ENCODE measurements at places on chromosomes 1 and 21.

DNA sequence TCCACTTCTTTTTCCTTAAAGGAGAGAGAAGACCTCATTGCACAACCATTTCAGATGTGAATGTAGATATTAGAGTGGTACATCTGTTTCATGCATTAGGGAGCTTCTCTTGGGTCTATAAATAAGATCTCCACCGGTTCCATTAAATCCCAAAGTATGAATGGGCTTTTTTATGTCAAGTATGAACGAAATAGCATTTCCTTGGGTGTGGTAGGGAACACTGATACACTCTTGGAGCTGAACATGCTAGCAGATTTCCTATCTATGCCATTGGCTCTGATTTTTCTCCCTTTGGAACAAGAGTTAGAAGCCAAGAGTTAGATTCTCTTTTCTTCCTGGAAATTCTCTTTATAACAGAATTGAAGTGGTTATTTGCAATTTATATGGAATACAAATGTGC lies 245.6 kb upstream of the ADAMTS5 start:
- no peak for DNase-seq

DNA sequence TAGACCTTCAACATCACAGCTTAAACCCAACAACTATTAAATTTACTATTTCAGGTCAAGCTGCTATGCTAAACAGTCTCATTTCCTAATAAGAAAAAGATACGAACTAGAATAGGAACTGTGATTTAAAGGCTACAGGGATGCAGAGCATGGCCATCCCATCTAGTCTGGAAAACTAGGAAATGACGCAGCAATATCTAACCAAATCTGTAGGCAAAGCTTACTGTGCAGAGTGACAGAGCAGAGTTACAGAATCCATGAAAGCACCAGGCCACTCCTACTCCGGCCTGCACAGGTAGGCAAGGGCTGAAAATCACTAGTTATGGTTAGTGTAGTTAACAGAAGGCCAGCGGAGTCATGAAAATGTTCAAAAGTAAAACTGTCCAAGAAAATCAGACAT lies 2.1 kb downstream of the HLCS start:
- no peak for DNase-seq

DNA sequence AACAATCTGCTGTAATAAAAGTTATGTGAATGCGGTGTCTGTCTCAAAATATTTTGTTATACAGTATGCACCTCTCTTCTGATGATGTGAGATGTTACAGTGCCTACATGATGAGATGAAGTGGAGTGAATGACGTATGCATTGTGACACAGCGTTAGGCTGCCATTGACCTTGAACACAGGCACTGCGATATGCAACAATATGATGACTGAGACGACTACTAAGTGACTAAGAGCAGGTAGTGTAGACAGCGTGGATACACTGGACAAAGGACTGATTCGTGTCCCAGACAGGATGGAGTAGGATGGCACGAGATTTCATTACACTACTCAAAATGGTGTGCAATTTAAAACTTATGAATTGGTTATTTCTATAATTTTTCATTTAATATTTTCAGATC lies 8.4 kb downstream of the SGIP1 start:
- DNase-seq: no peak

DNA sequence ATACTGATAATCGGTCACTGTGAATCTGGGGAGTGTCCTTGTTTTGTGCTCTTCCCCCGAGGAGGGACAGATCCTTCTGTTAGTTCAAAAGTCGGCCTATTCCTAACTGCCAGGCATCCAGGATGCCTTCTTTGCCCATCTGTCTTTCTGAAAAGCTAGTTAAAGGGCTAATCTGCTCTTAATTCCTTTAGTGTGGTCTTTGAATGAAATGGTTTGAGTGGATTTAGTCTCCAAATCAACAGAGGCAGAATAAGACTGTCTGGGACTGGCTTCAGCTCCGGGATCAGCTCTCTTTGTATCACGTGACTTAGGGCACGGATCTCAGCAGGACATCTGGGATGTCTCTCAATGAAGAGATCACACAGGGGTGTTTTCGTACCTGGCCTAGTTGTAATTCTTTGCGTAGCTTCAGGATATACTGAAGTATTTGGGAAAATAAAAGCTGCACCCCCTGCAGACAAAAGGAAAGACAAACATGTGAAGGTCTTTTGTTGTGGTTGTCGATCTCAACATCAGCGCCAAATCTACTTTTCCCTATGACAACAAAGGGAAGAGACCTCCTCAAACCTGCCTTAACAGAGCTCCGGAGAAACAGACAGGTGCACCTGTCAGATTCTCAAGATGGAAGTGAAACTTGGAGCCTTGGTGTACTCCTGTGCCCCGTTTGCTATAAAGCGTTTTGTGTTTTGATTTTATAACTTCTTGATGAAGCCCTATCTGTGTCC lies 97.9 kb downstream of the ERG start:
- no peak for DNase-seq

GRCh38 chr1:181504399-181504842 lies 21.1 kb downstream of the CACNA1E start:
- peak; percentile 20 for DNase-seq

DNA sequence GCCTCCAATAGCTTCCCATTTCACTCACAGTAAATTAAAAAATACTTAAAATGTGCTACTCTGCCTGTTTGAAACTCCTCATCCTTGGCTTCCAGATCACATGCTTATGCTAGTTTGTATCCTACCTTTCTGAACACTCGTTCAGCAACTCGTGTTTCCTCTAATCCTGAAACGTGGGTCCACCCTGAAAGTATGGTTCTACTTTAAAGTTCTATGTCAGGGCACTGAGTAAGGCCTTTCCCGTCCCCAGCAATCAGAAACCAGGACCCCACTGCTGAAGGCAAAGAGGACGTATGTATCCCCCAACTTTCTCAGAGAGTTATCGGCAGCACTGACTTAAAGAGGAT lies 419 bp upstream of the TSEN15 start:
- DNase-seq: no peak

DNA sequence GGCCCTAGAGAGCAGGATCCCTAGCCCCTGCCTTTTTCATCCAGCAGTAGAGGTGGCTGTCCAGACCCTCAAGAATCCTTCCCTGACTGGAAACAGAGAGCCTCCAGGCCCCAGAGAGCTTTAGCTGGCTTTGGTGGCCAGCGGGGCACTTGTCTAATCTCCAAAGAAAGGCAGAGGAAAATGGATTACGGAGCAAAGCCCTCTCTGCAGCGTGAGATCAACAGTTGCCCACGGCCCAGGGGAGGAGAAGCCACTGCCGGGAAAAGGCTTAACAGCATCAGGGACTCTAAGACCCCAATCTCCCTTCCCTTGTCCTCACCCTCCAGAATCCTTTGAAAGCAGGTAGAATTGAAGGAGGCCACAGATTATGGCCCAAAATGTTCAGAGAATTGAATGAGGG lies 35.8 kb upstream of the GRIK3 start:
- DNase-seq: no peak
